Femur (tissue), 1 donor: ENCODE measurements at places on chromosomes 4 and X.

GRCh38 chrX:143568467-143568866 lies 51.2 kb upstream of the SPANXN3 start:
- no peak for DNase-seq

DNA sequence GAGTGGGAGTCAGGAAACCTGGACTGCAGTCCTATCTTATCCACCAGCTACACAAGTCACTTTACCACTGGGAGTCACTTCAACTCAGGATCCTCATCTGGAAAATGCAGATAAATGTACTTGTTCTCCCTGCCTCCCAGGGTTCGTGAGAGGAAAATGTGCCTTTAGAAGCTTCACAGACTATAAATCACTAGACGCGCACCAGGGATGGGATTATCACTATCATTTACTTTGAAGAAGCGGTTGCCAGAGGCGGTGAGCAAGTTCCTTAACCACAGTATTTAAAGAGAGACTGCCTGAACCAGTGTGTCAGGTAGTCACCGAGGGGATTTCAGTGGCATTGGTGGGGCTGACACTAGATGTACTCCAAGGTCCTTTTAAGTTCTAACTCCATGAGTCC lies 219.5 kb downstream of the HS6ST2 start:
- DNase-seq, result no peak

GRCh38 chrX:149208307-149208706 lies 296.8 kb downstream of the IDS start:
- DNase-seq, result peak; percentile 26

DNA sequence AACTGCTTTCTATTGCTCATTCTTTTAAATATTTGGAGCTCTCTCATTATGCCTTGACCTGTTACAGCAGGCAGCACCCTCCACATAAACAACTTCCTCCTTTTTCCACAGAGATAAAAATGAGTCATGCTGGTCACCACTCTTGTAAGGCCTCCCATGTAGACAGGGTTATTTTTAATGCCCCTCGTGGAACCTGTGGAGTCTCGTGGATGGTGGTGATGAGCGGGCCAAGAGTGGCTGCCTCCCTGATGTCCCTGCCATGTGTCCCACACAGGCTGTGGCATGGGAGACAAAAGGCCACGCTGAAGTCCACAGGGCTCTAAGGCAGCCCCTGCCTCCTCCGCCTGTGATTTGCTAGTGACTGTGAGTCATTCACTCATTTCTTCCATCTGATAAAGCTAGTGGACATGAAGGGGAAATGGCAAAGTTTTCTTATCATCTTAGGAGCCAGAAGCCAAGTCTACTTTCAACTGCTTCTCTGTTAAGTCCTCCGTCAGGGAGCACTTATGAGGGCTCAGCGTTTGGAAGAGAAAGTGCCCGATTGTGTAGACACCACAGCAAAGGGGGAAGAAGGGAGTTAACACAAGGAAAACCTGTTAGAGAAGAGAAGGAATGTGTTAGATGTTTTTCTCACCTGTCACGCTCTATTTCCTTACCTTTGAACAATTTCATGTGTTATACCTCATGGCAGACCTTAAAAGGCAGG lies 121.6 kb upstream of the FAT1 start:
- no peak for DNase-seq

GRCh38 chr4:2671267-2671895 lies 84.8 kb downstream of the TNIP2 start:
- DNase-seq, result no peak

DNA sequence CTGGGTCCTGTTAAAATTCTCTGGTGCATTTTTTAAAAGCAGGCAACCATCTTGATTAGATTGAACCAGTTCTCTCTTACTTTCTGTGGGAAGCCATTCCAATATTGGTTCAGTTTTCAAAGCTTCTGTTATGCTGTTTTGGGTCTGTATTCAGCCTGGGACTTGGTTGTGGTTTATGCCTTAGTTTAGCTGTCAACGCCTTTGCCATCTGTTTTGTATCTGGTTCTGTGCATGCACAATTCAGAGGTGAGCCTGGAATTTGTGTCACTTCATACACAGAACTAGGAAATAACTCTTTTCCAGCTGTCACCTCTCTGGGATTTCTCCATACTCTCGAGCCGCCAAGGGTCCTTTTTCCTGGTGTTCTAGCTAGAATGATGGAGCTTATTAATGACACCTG lies 46.2 kb downstream of the STAP1 start:
- DNase-seq, result no peak

GRCh38 chr4:48906206-48907173 lies at the start of gene OCIAD2:
Gene OCIAD2, minus strand, starts transcription at chr4:48906774. Its CDS starts 2,225 bp downstream, at chr4:48904549.
- peak; percentile 59 for DNase-seq

GRCh38 chr4:115923152-115923551 lies 809.7 kb upstream of the NDST4 start:
- DNase-seq, result no peak

DNA sequence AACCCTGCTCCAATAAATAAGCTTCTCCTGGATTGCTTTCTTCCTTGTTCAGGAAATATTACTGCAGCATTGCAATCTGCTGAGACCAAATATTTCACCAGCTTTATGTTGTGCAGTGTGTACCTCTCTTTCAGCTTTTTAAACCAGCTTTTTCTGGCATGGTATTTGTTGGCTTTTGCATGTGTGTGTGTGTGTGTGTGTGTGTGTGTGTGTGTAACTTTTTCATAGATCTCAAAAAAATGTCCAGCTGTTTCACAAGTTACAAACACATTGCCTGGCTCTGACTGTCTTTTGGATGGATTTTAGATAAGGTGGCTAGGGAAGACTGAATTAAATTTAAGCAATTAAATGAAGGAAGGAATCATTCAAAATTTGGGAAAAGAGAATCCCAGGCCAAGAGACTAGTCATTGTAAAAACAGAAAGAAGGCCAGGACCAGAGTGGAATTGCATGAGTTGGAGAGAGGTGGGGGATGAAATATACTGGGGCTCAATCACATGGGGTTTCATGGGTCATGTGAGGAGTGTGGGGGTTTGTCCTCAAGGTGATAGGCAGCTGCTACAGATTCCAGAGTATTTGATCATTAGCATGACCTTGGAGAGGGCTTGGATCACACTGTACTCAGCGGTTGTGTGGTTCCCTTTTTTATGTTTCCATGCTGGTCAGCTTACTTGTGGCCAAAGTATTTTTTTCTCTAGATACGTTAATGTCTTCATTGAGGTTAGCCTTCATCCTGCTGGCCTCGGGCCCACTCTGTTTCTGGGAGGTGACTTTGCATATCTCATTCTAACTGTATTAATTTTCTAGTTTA lies 357.7 kb upstream of the BOD1L1 start:
- no peak for DNase-seq

DNA sequence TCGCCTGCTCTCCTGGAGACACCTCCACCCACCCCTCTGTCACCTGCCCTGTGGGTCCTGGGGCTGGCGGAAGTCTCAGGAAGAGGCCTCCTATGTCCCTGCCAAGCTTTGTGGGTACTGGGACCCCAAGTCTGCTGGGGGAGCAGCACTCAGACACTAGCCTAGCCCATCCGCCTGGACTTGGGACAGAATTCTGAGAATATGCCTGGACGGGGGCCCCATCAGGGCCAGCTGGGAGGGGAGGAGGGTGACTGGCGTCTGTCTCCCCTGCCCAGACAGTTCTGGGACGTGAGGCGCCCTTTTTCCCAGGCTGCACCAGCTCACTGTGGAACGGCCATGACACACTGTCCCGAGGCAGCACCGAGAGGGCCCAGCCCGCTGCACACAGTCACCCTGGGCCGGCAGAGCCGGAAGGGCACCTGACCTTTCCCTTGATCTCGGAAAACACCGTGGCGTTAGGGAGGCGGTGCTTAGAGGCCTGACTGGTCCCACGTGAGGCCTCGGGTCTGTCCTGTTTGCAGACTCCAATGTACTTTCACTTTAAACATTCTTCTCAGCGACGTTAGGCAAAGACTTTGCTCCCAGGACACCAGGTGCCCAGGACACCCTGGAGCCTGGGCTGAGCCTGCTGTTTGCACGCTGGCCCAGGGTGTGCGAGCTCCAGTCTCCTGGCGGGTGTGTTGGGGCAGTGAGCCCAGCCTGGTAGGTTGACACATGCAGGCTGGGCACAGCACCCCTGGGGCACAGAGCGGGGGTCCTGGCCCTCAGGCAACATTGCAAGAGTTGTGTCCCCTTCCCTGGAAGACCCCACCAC lies 700 bp downstream of the SLC26A1 start:
- DNase-seq, result no peak

- DNase-seq, result no peak
Measured at GRCh38 chr4:116070283-116070682, 956.9 kb upstream of the NDST4 start.

GRCh38 chr4:168998596-168998995 lies 11.5 kb downstream of the CBR4 start:
- DNase-seq, result no peak

DNA sequence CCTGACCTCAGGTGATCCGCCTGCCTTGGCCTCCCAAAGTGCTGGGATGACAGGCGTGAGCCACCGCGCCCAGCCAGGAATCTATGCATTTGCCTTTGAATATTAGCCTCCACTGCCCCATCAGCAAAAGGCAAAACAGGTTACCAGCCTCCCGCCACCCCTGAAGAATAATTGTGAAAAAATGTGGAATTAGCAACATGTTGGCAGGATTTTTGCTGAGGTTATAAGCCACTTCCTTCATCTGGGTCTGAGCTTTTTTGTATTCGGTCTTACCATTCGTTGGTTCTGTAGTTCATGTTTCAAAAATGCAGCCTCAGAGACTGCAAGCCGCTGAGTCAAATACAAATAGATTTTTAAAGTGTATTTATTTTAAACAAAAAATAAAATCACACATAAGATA lies 44.2 kb upstream of the SHOX start:
- no peak for DNase-seq

DNA sequence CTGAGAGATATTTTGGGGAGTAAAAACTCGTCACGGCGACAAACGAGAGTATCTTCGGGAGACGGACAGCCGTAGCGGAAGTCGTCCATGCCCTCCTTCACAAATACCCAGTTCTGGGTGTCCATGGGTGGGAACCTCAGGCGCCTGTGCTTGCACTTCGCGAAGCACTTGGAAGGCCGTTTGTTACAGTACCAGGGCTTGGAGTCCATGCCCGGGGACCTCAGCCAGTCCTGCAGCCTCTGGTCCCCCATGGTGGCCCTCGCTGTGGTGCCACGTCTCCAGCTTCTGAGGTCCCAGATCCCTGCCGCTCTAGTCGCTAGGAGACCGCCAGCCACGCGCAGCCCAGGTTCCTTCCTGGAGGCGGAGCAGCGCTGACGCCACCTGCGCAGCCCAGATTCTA lies at the start of gene FAM47A:
FAM47A (minus strand) TSS at position 287 of the 400 bp plus-strand sequence; CDS start at position 251, 36 bp downstream.
- DNase-seq, result no peak

- peak; percentile 59 for DNase-seq
Measured at GRCh38 chrX:154603438-154604430, 15.3 kb downstream of the CTAG1B start.

DNA sequence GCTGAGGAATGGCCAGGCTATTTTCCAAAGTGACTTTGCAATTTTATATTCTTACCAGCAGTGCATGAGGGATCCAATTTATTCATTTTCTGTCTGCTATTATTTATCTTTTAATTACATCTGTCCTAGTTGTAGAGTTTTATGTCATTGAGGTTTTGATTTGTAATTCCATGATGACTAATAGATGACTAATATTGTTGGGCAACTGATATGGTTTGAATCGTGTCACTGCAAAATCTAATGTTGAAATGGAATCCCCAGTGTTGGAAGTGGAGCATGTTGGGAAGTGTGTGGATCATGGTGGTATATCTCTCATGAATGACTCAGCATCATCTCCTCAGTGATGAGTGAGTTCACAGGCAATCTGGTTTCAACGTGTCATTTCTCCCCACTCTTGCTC lies 201.5 kb downstream of the TBX22 start:
- no peak for DNase-seq

DNA sequence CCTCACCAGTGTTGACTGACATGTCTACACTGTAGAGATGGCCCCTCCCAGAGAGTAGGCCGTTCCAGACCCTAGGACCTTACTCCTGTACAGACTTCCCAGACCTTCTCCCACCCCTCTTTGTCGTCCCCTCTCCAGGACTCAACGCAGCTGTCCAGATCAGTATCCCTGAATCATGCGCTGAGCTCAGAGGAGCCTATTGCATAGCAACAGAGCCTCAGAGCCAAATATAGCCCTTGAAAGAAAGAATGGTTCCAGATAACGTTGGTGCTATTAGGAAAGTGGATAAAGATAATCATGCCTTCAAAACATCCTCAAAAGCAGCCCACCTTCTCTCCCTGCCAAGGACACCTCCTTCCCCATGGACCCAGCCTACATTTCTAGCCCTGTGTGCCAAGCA lies 27.8 kb upstream of the NXF3 start:
- no peak for DNase-seq

- DNase-seq, result no peak
Measured at GRCh38 chr4:37821953-37822605, 4.4 kb upstream of the PGM2 start.

DNA sequence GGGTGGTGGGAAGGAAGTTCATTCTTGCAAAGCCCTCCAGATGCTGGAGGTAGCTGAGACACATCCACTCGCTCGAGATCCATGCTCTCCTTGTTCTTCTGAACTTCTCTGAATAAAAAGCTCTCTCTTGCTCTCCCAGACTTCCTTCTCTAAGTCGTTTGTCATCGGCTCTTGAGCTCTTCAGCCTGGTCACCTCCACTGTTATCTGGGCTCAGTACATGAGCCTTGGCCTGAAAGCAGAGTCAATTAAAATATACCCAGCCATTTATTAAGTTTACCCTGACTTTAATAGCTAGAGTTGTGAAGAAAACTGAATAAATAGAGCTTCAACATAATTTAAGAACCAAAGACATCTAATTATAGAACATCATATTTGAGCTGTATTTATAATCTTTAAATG lies 99.0 kb downstream of the CPE start:
- no peak for DNase-seq

GRCh38 chr4:37567836-37568235 lies 118.3 kb downstream of the RELL1 start:
- no peak for DNase-seq

DNA sequence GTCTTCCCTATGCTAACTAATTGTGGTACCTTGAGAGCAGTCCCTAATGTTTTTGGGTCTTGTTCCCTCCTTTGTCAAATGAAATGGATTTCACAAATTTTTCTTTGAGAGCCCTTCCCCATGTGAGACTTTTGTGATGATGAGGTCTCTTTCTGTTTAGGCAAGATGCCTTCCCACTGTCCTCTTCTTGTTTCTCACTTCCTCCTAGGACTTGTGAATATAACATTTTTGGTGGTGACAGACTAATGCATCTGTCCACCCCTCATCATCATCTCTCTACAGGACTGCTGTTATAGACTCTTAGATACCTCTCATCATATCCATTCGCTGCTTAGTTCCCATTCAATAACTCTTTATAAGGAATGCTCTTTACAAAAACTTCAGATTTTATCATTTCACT lies 8.7 kb upstream of the ANK2 start:
- DNase-seq, result no peak

- no peak for DNase-seq
Measured at GRCh38 chr4:60482921-60483351, 717.2 kb upstream of the ADGRL3 start.

GRCh38 chrX:2220296-2220695 lies 280.5 kb downstream of the DHRSX start:
- no peak for DNase-seq

DNA sequence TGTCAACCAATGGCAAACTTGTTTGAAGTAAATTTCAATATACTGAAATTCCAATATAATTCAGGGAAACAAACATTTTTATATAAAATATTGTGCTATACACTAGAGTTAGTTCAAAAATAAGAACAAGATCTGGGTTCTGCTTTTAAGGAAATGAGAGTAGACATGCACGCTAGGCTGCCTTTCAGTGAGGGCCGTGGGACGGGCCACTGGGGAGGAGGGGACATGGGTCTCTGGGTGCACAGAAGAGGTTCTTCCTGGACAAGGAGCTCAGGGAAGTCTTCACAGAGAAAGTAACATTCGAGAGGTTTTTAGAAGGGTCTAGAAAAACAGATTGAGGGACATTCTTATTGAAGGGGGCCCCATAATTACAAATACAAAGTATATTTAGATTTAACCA lies 64.4 kb downstream of the SHROOM3 start:
- no peak for DNase-seq

GRCh38 chr4:2159931-2160330 lies 82.0 kb downstream of the HAUS3 start:
- no peak for DNase-seq
